Subcutaneous adipose tissue (tissue), 4 donors: ENCODE measurements at places on chromosomes 1 and 21. TPM values are rescaled to one million over a fixed set of nuclear protein-coding genes. Genes with fewer than 3 reads are reported as not detected.

AMY1C gene
- not detected for total RNA-seq

S1PR1 gene
- total RNA-seq = 185 TPM

CYP4Z1 gene
- 6.2 TPM for total RNA-seq

NENF gene
- 86.0 TPM for total RNA-seq

LCK gene
- 3.6 TPM for total RNA-seq

RAB13 gene
- total RNA-seq = 40.1 TPM

GUCA2A gene
- not detected for total RNA-seq

ANGPTL3 gene
- total RNA-seq = not detected

REN gene
- not detected for total RNA-seq

CBS gene
- total RNA-seq = 30.8 TPM

NUP210L gene
- total RNA-seq = not detected
